Activated T-cell treated with anti-CD3 and anti-CD28 coated beads, Interleukin-2, amount 50 U/mL, for 72 hours (primary cell): ENCODE measurements at places on chromosomes 2 and 18. TPM values are rescaled to one million over a fixed set of nuclear protein-coding genes. Genes with fewer than 3 reads are reported as not detected.
A peak's percentile ranks its signal among the peaks of the same experiment; 100 is the strongest.

- DNase-seq = no peak
Observed at GRCh38 chr2:128363934-128364361, 45.3 kb upstream of the HS6ST1 start.

DNA sequence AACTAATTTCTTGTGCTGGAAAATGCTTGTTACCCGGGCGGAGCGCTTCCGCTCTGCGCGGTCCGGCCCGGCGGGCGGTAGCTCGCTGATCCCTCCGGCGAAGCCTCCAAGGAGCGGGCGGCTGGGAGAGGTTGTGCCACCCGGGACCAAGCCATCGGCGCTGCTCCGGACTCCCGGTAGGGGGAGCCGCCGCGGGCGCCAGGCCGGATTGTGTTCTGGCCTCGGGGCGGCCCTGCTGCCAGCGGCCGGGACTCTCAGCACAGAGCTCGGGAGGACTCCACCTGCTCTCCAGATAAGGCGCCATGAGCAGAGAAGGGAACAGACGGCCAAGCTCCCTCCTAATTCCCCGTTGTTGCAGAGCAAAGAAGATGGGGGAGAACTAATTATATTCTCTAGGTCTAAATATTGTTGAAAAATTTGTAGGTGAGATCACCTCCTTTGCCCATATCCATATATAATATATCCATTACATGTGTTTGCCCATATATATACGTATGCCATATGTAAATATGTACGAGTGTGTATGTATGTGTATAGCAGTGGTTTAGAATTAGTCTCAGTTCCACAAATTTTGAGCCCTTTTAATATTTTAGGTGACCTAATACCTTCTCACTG, 13.8 kb upstream of the SATB2 start:
- peak; percentile 60 for DNase-seq

GRCh38 chr2:85539361-85540132, 579 bp downstream of the MAT2A start:
- peak; percentile 63 for DNase-seq

- no peak for DNase-seq
Observed at GRCh38 chr2:25115249-25115883, 53.0 kb downstream of the POMC start.

GRCh38 chr18:37529863-37530262, 35.7 kb downstream of the CELF4 start:
- no peak for DNase-seq

GRCh38 chr2:144132357-144132756, 387.6 kb downstream of the ZEB2 start:
- no peak for DNase-seq

GRCh38 chr18:25503567-25504081, 151.7 kb upstream of the ZNF521 start:
- DNase-seq = no peak

DNA sequence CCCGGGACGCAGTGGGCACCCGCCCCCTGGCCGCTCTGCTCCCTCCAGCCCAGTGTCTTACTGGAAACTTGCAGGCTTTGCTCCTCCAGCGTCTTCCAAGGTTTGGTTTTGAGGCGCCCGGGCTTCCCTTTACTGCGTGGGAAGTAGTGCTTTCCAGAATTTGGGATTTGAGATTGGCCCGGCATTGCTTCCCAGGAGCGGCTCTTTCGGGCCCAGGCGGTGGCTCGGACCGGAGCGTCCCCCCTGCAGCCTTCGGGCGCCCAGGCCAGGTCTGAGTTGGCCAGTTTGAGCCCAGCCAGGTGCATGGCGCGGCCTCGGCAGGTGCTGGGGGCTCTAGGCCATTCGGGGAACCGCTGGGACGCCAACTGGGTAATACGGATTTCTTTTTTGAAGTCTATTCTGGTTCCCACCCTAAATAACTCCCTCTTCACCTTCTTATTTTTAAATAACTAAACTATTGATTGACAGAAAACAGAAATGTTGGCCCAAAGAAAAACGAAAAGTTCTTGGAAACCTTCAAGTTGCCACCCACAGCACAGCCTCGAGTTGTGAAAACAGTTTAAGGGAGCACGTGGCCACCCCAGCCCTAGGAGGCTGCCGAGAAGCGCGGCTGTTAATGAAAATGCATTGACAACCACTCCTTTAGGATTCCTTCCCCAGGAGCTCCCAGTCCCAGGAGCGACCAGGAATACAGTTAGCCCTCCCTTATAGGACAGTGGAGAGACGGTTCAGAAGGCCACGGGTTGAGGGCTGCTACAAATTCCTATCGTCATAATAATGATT, 766 bp downstream of the SNTG2 start:
- no peak for DNase-seq

DNA sequence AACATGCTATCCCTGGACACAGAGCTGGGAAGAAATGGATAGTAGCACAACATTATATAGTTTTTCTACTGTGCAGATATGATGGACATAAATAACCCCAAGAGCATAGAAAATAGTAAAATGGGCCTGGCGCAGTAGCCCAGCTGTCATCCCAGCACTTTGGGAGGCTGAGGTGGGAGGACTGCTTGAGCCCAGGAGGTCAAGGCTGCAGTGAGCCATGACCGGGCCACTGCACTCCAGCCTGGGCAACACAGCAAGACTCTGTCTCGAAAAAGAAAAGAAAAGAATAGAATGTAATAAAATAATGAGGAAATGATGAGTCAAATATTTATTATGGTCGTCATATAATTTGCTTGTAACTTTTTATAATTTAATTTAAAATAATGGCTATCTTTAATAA, 7.5 kb upstream of the GAREM2 start:
- DNase-seq = no peak

DNA sequence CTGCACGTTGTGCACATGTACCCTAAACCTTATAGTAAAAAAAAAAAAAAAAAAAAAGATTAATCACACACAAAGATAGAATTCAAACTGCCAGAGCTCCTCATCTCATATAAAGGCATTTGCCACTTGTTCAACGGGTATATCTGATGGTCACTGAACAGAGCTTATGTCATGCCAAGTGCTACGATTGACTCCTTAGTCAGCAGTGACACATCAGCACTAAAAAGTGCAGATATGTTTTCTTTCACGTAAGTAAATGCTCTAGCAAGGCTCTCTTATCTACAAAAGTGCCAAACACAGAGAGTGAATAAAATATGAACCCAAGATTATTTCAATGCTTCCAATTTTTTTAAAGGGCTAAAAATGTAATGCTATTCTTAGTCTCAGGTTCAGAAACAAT, 1.1 kb downstream of the LMAN1 start:
- DNase-seq = peak; percentile 13

DNA sequence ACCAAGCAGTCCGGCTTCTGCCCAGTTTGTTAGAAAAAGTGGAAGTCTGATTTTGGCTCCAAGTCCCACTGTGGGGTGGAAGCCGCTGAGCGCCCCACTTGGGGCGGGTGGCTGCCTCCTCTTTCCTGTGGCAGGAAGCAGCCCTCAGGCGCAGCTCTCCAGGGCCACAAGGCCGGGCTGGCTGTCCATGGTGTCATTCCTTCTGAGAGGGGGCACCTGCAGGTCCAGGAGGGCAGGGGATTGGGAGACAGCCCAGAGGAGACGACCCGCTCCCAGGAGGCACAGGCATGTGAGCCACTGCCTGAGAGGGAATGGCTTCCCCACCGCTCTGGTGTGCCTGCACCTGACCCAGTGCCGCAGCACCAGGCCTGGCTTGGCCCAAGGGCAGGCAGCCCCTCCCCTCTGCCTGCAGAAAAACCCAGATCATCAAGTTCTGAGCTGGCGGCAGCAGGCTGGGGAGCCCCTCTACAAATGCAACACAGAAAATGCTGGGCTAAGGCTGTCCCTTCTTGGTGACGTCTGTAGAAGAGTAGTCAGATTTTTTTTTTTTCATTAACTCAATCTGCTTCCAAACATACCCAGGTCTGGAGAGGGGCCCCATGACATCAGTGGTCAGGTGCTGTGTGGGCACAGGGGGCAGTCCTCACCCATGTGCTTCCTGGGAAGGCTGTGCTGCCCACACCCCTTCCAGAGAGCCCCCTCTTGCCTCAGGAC, 38.4 kb downstream of the HS6ST1 start:
- DNase-seq = no peak

- DNase-seq = no peak
Observed at GRCh38 chr18:3457261-3457724, 7.3 kb downstream of the TGIF1 start.

The NGEF gene
- 0.55 TPM for total RNA-seq

The TFCP2L1 gene
- 0.16 TPM for total RNA-seq
